Right cardiac atrium (tissue), 5 donors: ENCODE measurements at places on chromosomes 3 and 15. TPM values are rescaled to one million over a fixed set of nuclear protein-coding genes. Genes with fewer than 3 reads are reported as not detected.

CCDC80 gene
- 179 TPM for total RNA-seq

GOLGA8M gene
- total RNA-seq: 3.0 TPM

GATA2 gene
- total RNA-seq: 18.0 TPM

ASTE1 gene
- total RNA-seq: 4.9 TPM

- DNase-seq: no peak
These were observed 70.4 kb downstream of the CBLB start for GRCh38 chr3:105798381-105798934.

- DNase-seq: no peak
These were observed 204.9 kb downstream of the KLHL25 start for GRCh38 chr15:85589851-85590250.

GRCh38 chr3:196947136-196947859, 5.0 kb upstream of the NCBP2 start:
- DNase-seq: peak; percentile 41

- DNase-seq: no peak
These were observed 18.2 kb downstream of the SSR3 start for GRCh38 chr3:156536524-156537316.
